Skin of body (tissue), 3 donors: ENCODE measurements at places on chromosomes 1 and 21. TPM values are rescaled to one million over a fixed set of nuclear protein-coding genes. Genes with fewer than 3 reads are reported as not detected.

GRCh38 chr21:28669321-28669720 is 323.4 kb downstream of the LTN1 start:
- no peak for DNase-seq

- DNase-seq: no peak
Measured at GRCh38 chr1:211942583-211942982, 92.8 kb downstream of the INTS7 start.

GRCh38 chr1:240784776-240785175 is 172.8 kb upstream of the GREM2 start:
- DNase-seq: no peak

DNA sequence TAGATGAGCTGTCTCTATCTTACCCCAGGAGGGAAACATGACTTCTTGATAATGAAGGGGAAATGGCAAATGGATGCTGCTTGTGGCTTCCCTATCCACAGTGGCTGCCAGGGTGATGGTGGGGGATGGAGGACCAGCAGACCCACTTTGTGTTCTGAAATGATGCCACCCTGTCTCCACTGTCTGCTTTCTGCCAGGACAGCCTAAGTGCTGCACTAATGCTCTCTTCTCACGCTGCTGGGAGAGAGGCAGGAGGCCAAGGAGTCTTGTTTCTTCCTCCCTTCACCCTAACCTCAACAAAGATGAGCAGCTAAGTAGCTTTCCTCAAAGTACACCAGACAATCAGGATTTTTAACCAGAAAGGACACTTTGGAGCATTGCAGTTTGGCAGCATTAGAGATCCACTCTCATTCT is 36.6 kb downstream of the XCL1 start:
- DNase-seq: no peak

DNA sequence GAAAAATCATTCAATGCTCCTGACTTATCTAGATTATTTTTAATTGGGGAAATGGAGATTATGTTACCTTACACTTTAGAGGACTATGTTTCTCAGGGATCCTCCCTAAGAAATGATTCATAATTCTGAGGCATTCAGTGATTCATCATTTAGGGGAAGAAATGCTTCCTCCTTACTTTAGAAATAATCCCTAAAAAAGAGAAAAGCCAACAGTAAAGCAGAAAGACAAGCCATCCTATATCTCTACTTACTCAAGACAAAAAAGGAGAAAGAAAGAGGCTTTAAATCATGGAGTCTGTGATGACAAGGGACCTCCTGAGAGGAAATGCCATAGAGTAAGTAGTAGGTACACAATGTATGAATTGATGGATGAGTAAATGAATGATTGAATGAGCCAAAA is 137.0 kb downstream of the BRINP2 start:
- no peak for DNase-seq

DNA sequence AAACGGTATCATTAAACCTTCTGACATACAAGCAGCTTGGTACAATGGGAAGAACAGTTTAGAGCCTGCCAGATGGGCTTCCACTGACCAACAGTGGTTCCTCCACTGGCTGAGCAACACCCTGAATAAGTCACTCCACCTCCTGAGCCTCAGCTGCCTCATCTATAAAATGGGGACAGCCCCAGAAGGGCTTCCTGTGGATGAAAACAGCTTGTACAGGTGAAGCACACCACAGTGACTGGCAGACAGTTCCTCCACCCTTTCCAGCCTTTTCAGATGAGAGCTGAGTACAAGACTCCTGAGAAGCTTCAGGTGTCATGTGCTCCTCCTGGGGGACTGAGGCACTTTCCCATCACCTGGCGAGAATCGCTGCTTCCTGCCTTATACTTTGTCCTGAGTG is 2.1 kb downstream of the CAPZB start:
- no peak for DNase-seq

Gene VPS26C
- total RNA-seq: 47.7 TPM

Gene CDCA8
- total RNA-seq: 3.3 TPM

Gene TNFRSF4
- total RNA-seq: 0.39 TPM
